ENCODE measurements at places on chromosomes 11 and 22. TPM values are rescaled to one million over a fixed set of nuclear protein-coding genes. Genes with fewer than 3 reads are reported as not detected.

GRCh38 chr11:122697636-122698167 is 42.2 kb downstream of the UBASH3B start:
- DNase-seq, result no peak
- H3K27me3 ChIP-seq, result no peaks in the 10 kb centered on the region

GRCh38 chr11:107929611-107930200 is 1.5 kb downstream of the RAB39A start:
- peak overlapping the region; percentile 99 for H3K4me3 ChIP-seq
- H3K27me3 ChIP-seq, result no peaks in the 10 kb centered on the region
- no peak overlapping the region for H3K27ac ChIP-seq
- H3K4me1 ChIP-seq, result no peaks in the 10 kb centered on the region
- no peaks in the 10 kb centered on the region for H3K36me3 ChIP-seq
- peak; percentile 44 for DNase-seq

GRCh38 chr22:36644333-36644757 is 59.2 kb downstream of the CACNG2 start:
- no peak overlapping the region for H3K4me3 ChIP-seq
- H3K4me1 ChIP-seq, result no peaks in the 10 kb centered on the region
- no peak overlapping the region for H3K27ac ChIP-seq
- peak; percentile 93 for DNase-seq

GRCh38 chr11:829176-829846 is 1.6 kb downstream of the CRACR2B start:
- H3K27me3 ChIP-seq, result peaks cover 28% of the 10 kb centered on the region
- peak; percentile 64 for DNase-seq
- no peaks in the 10 kb centered on the region for H3K36me3 ChIP-seq
- peak overlapping the region; percentile 89 for H3K4me3 ChIP-seq
- no peak overlapping the region for H3K27ac ChIP-seq

The TP53I11 gene
- 33.4 TPM for total RNA-seq

The NUP98 gene
- total RNA-seq, result 170 TPM

The BARX2 gene
- not detected for total RNA-seq

The OR51E2 gene
- not detected for total RNA-seq

Data from GM23338 (cell line).